ENCODE measurements at places on chromosomes 16 and 17. TPM values are rescaled to one million over a fixed set of nuclear protein-coding genes. Genes with fewer than 3 reads are reported as not detected.

DNA sequence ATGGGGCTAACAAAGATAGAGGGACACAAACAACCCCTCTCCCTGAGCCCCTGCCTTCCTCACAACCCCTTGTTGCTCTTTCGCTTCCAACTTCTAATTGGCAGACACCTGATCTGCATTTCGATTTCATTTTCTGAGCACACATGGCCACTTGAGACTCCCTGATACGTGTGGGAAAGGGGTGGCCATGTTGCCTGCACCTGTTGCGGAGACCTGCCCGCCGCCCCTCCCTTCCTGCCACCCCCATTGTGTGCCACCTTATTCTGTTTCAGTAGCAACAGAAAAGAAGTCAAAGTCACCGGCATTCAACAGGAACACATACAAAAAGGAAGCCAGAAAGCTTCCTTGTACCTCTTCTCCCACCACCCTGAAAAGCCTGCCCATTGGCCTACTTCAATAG, 254.7 kb upstream of the SOX9 start:
- H3K27ac ChIP-seq = no peak overlapping the region
- H3K27me3 ChIP-seq = no peaks in the 10 kb centered on the region
- no peaks in the 10 kb centered on the region for H3K4me1 ChIP-seq
- H3K36me3 ChIP-seq = no peaks in the 10 kb centered on the region
- no peak overlapping the region for H3K4me3 ChIP-seq
- no peak for DNase-seq

DNA sequence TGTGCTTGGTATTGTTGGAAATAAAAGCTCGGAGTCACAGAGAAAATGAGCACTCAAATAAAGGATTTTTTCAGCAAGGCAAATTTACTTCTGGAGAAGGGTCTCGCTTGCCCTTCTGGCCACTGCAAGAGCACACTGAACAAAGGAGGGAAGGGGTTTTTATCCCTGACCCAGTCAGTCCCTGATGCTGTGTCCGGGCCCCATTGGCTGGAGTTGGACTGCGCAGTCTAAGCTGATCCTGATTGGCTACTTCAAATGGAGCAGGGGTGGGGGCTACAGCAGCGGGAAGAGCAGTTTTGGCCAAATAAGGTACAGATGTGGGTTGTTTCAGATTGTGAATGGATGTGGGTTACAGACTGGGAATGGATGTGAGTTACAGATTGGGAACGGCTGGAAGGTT, 4.3 kb upstream of the NLRP1 start:
- no peak overlapping the region for H3K4me3 ChIP-seq
- H3K27me3 ChIP-seq = no peaks in the 10 kb centered on the region
- no peaks in the 10 kb centered on the region for H3K36me3 ChIP-seq
- H3K27ac ChIP-seq = no peak overlapping the region
- no peak for DNase-seq

Gene ZC3H18
- 9.1 TPM for total RNA-seq

DNA sequence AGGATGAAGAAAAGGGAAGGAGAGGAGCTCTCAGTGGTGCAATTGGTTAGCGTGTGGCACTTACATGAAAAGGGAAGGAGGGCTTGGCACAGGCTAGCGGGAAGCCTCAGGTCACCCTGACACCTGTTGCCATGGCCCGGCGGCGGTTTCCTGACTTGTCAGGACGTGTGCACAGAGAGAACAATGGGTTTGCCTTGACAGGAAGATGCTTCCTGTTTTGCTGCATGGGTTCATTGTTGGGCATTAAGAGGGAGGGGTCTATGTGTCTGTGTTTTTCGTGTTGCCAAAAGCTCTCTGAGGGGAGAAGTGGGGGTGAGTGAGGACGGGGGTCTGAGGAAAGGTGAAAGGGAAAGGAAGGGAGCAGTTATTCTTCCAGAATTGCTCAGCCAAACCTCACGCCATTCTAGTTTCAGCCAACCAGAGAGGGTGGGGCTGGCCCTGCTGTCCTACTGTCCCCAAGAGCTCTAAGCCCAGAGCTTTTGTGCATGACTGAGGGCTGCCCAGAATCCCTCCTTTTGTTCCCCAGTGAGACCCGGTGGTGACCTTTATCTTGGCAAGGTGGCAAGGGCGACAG, 17.1 kb upstream of the CCR7 start:
- no peaks in the 10 kb centered on the region for H3K4me1 ChIP-seq
- no peak for DNase-seq
- no peak overlapping the region for H3K27ac ChIP-seq
- no peaks in the 10 kb centered on the region for H3K36me3 ChIP-seq
- no peaks in the 10 kb centered on the region for H3K27me3 ChIP-seq
- H3K4me3 ChIP-seq = no peak overlapping the region

Gene HOXB4
- total RNA-seq = 6.0 TPM

- no peaks in the 10 kb centered on the region for H3K27me3 ChIP-seq
- no peak overlapping the region for H3K27ac ChIP-seq
- H3K4me1 ChIP-seq = no peaks in the 10 kb centered on the region
- DNase-seq = no peak
- H3K4me3 ChIP-seq = no peak overlapping the region
Measured at GRCh38 chr16:26175944-26176343, 484.2 kb downstream of the HS3ST4 start.

DNA sequence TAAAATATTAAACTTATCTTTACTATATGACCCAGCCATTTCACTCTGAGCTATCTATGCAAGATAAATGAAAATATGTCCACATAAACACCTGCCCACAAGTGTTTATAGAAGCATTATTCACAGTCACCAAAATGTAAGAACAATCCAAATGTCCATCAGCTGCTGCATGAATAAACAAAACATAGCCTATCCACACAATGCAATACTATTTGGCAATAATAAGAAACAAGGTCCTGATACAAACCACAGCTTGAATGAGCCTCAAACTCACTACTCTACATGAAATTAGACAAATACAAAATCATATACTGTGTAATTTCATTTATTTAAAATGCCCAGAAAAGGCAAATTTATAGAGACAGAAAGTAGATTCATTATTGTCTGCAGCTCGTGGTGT, 355.1 kb downstream of the CDH8 start:
- no peak overlapping the region for H3K4me3 ChIP-seq
- H3K27ac ChIP-seq = no peak overlapping the region
- no peaks in the 10 kb centered on the region for H3K36me3 ChIP-seq
- no peaks in the 10 kb centered on the region for H3K27me3 ChIP-seq
- no peak for DNase-seq
- no peaks in the 10 kb centered on the region for H3K4me1 ChIP-seq

Gene SLC5A11
- not detected for total RNA-seq

Gene FN3K
- total RNA-seq = 11.7 TPM

DNA sequence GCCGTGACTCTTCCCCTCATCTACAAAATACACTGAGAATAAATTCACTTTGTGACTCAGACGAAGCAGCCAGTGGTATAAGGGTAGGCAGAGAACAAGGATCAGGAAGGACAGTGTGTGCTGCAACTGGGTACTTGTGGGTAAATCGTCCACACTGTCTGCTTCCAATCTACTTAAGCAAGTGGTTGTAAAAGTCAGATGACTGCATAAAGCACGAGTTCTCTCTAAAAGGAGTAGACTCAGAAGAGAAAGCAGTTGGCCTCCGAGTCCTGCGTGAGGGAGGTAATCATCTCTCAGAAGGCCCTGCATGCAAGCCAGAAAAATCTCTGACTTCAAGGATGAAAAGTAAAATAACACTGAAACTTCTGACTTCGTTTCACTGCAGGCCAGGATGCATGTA, 43.1 kb downstream of the ANKFY1 start:
- H3K27me3 ChIP-seq = no peaks in the 10 kb centered on the region
- no peak overlapping the region for H3K4me3 ChIP-seq
- DNase-seq = no peak
- H3K27ac ChIP-seq = peak overlapping the region; percentile 40

DNA sequence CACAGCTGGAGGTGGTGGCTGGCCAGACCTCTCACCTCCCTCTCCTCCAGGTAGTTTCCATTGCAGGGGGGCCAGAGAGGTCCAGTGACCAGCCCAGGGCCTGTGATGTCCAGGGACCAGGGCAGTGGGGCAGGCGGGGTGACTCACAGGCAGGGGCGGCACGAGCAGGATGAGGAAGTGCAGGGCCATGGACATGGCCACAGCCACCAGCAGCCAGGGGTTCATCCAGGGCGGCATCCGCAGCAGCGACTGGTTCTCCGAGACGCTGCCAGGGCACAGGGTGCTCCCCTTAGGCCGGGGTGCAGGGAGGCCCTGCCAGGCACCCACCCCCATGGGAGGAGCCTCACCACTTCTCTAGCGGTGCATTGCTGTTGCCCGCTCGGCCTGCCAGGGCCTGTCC, 12.9 kb upstream of the P2RX1 start:
- H3K4me1 ChIP-seq = peaks cover 15% of the 10 kb centered on the region
- no peaks in the 10 kb centered on the region for H3K36me3 ChIP-seq
- no peak overlapping the region for H3K27ac ChIP-seq
- no peak overlapping the region for H3K4me3 ChIP-seq
- no peaks in the 10 kb centered on the region for H3K27me3 ChIP-seq

- H3K27me3 ChIP-seq = no peaks in the 10 kb centered on the region
- H3K36me3 ChIP-seq = peaks cover 10% of the 10 kb centered on the region
- DNase-seq = peak; percentile 69
- peaks cover 6% of the 10 kb centered on the region for H3K4me1 ChIP-seq
- H3K27ac ChIP-seq = peak overlapping the region; percentile 94
- H3K4me3 ChIP-seq = peak overlapping the region; percentile 91
Measured at GRCh38 chr17:29292992-29293889, 707 bp downstream of the NUFIP2 start.

GRCh38 chr17:56326001-56326359, 172.7 kb downstream of the ANKFN1 start:
- H3K27me3 ChIP-seq = no peaks in the 10 kb centered on the region
- H3K4me3 ChIP-seq = peak overlapping the region; percentile 0
- H3K36me3 ChIP-seq = no peaks in the 10 kb centered on the region
- DNase-seq = peak; percentile 29
- H3K4me1 ChIP-seq = peaks cover 6% of the 10 kb centered on the region

Gene QPRT
- total RNA-seq = 15.8 TPM

DNA sequence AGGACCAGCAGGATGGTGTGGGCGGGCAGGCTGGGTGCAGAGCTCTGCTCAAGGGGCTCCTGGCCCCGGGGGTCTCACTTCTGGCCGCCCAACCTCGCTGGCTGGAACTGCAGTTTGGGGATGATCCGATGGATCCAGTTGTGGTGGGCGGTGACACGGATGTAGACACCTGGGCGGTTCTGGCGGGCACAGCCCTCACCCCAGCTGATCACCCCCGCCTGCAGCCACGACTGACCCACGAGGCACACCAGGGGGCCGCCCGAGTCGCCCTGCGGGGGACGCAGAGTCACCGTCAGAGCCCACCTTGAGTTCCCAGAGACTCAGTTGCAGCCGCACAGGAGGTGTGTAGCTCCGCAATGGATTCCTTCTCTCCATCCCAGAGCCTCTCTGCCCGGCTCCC, 7.5 kb downstream of the PRSS27 start:
- no peaks in the 10 kb centered on the region for H3K27me3 ChIP-seq
- peaks cover 69% of the 10 kb centered on the region for H3K36me3 ChIP-seq
- no peak overlapping the region for H3K27ac ChIP-seq
- peaks cover 10% of the 10 kb centered on the region for H3K4me1 ChIP-seq

DNA sequence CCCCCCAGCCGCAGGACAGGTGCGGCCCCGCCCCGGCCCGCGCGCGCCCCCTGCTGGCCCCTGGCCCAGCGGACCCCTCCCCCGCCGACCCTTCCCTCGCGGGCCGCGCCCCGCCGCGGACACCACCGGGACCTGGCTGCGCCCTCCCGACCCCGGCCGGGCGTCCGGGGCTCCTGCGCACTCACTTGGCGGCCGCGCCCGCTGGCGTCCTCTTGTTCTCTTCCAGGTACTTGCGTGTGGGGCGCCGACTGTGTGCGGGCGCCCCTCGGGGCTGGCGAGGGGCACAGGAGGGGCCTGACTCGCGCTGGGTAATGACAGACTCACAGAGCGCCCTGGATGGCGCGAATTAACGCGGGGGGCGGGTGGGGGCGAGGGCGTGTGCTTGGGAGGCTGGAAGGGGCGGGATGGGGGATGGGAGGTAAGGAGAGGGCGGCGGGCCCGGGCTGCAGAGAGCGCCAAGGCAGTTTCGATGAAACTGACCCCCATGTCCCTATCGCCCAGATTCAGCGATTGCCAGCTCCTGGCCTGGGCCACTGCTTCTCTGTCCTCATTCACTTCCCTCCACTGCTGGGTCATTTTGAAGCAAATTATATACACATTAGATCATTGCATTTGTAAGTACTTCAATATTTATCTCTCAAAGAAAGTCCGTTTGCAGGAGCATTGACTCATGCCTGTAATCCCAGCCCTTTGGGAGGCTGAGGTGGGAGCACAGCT, 445 bp upstream of the DBNDD1 start:
- DNase-seq = no peak
- H3K27me3 ChIP-seq = no peaks in the 10 kb centered on the region
- H3K4me1 ChIP-seq = peaks cover 54% of the 10 kb centered on the region

DNA sequence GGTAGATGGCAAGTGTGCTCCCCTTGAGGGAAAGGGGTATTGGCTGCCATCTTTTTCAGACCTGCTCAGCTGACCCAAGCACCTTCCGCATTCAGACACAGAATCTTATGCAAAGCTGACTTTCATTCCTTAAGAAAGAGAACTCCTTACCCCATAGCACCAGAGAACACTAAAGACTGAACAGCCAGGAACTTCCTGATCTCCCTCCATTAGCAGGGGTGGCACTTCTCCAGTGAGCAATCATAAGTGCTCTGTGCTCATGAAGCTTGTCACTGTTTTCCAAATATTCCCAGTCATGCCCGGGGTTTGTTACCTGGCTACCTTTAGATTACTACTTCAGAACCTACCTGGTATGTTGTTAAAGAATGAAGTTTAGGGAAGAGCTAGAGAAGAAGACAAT, 11.9 kb downstream of the HSD17B2 start:
- H3K4me3 ChIP-seq = no peak overlapping the region
- H3K27me3 ChIP-seq = no peaks in the 10 kb centered on the region
- DNase-seq = no peak
- no peaks in the 10 kb centered on the region for H3K36me3 ChIP-seq

Gene PARD6A
- 8.3 TPM for total RNA-seq

DNA sequence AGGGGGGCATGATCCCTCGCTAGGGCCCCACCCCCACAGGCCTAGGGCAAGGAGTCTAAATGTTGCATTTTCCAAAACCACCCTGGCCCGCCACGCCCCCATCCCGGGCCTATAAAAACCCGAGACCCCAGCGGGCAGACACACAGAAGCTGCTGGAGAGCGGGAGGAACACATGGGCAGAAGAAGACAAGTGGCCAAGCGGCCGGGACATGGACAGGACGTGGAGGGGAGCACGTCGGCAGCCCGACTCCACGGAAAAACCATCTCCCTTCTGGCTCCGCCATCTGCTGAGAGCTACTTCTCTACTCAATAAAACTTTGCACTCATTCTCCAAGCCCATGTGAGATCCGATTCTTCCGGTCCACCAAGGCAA, 34.1 kb upstream of the ENPP7 start:
- no peak for DNase-seq
- H3K4me3 ChIP-seq = no peak overlapping the region
- H3K27me3 ChIP-seq = peaks cover 3% of the 10 kb centered on the region
- no peak overlapping the region for H3K27ac ChIP-seq
- H3K4me1 ChIP-seq = peaks cover 49% of the 10 kb centered on the region

Gene PABPN1L
- not detected for total RNA-seq

Measured in spinal cord (tissue), 10 donors.